Mesangial cell (primary cell): ENCODE measurements at places on chromosomes 16 and 17. TPM values are rescaled to one million over a fixed set of nuclear protein-coding genes. Genes with fewer than 3 reads are reported as not detected.

The CCL18 gene
- not detected in 2 replicates for total RNA-seq

The ACE gene
- total RNA-seq = 0.25 and 0.49 TPM in 2 replicates

The TACO1 gene
- 24.3 and 28.4 TPM in 2 replicates for total RNA-seq

The VPS35L gene
- 35.0 and 47.7 TPM in 2 replicates for total RNA-seq

The ZG16B gene
- total RNA-seq = 1.1 and 1.3 TPM in 2 replicates

The TBC1D3G gene
- total RNA-seq = not detected in 2 replicates

The USP43 gene
- 4.6 and 8.4 TPM in 2 replicates for total RNA-seq

The OR1A1 gene
- total RNA-seq = not detected in 2 replicates

The STAT5A gene
- 10.4 and 14.8 TPM in 2 replicates for total RNA-seq

The MRPS23 gene
- total RNA-seq = 17.9 and 27.5 TPM in 2 replicates

The GPR179 gene
- total RNA-seq = under 0.01 TPM in 1 of 2 replicates, not detected in the other

The GNG13 gene
- not detected in 2 replicates for total RNA-seq

The PPL gene
- total RNA-seq = 2.0 and 23.8 TPM in 2 replicates

The SLC52A1 gene
- under 0.01 TPM in 1 of 2 replicates, not detected in the other for total RNA-seq

The ZNF423 gene
- total RNA-seq = 0.98 and 3.7 TPM in 2 replicates

The AMFR gene
- 108 and 120 TPM in 2 replicates for total RNA-seq

The CTRB2 gene
- not detected in 2 replicates for total RNA-seq

The TP53TG3C gene
- not detected in 2 replicates for total RNA-seq

The DNAH17 gene
- under 0.01 and 0.16 TPM in 2 replicates for total RNA-seq

The AOC3 gene
- 0.38 TPM in 1 of 2 replicates, not detected in the other for total RNA-seq

The TNK1 gene
- 2.6 and 4.6 TPM in 2 replicates for total RNA-seq

The TMEM235 gene
- total RNA-seq = not detected in 2 replicates

The CES3 gene
- total RNA-seq = under 0.01 and 0.38 TPM in 2 replicates

The KCNH4 gene
- total RNA-seq = not detected in 2 replicates

The CNTD1 gene
- not detected in 2 replicates for total RNA-seq

The GNAO1 gene
- total RNA-seq = under 0.01 and 0.33 TPM in 2 replicates

The SLC38A7 gene
- 10.8 and 25.7 TPM in 2 replicates for total RNA-seq

The NOXO1 gene
- 0.25 TPM in 1 of 2 replicates, not detected in the other for total RNA-seq

The MIF4GD gene
- total RNA-seq = 19.2 and 27.3 TPM in 2 replicates

The PABPN1L gene
- not detected in 2 replicates for total RNA-seq

The KIF22 gene
- 19.4 and 130 TPM in 2 replicates for total RNA-seq

The PPP1R27 gene
- total RNA-seq = not detected in 2 replicates

The CACNG5 gene
- not detected in 2 replicates for total RNA-seq

The RRAD gene
- total RNA-seq = 23.1 and 59.2 TPM in 2 replicates

The NOTUM gene
- 0.38 TPM in 1 of 2 replicates, not detected in the other for total RNA-seq

The CHRNE gene
- total RNA-seq = 0.16 and 1.4 TPM in 2 replicates

The MT1F gene
- 12.9 and 25.0 TPM in 2 replicates for total RNA-seq

The BCAR1 gene
- 148 and 190 TPM in 2 replicates for total RNA-seq

The RFFL gene
- total RNA-seq = 21.2 and 29.8 TPM in 2 replicates

The IFI35 gene
- total RNA-seq = 14.8 and 42.2 TPM in 2 replicates

The ZNF597 gene
- 1.1 and 1.4 TPM in 2 replicates for total RNA-seq

The STH gene
- not detected in 2 replicates for total RNA-seq

The PIPOX gene
- 1.0 TPM in 1 of 2 replicates, not detected in the other for total RNA-seq

The CHAD gene
- total RNA-seq = not detected in 2 replicates

The SLC6A4 gene
- total RNA-seq = under 0.01 TPM in 1 of 2 replicates, not detected in the other

The LDHD gene
- 2.4 TPM in 1 of 2 replicates, not detected in the other for total RNA-seq

The PRSS22 gene
- total RNA-seq = 1.1 TPM in 1 of 2 replicates, not detected in the other

The TBC1D3C gene
- 2.7 TPM in 1 of 2 replicates, not detected in the other for total RNA-seq

The TNFAIP1 gene
- total RNA-seq = 54.1 and 71.2 TPM in 2 replicates

The CCL8 gene
- total RNA-seq = not detected in 2 replicates

The FBXL19 gene
- total RNA-seq = 31.8 and 37.6 TPM in 2 replicates
